ENCODE measurements at places on chromosomes 2 and 18.

- no peak for DNase-seq
These were observed 32.7 kb downstream of the ZFP36L2 start for GRCh38 chr2:43193652-43194120.

GRCh38 chr2:201777869-201778268 lies 2.9 kb downstream of the ALS2 start:
- no peak for DNase-seq

DNA sequence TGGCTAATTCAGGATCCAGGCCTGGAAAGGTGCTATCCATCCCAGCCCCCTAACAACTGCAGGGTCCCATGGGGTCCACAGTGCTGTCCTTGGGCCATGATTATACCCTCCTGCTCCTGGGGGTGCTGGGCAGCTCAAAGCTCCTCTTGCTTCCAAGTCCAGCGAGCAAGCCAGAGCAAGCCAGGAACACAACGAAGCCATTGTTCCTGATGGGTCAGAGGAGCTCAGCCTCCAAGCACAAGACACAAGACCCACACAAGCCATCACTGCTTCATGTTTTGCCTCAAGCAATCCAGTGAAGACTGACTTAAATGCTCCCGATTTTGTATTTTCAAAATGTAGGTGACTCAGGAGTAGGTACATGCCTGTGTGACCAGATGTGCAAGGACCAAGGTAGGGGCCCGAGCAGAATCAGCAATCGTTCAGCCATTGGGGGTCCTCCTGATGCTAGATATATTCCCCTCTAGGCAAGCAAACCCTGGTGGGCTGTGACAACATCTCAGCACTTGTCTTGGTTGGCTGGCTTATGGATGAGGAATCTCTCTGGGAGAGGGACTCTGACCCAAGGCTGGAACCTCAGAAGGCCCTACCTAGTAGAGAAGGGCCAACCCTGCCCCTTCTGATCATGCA lies 90.8 kb downstream of the EPAS1 start:
- no peak for DNase-seq

DNA sequence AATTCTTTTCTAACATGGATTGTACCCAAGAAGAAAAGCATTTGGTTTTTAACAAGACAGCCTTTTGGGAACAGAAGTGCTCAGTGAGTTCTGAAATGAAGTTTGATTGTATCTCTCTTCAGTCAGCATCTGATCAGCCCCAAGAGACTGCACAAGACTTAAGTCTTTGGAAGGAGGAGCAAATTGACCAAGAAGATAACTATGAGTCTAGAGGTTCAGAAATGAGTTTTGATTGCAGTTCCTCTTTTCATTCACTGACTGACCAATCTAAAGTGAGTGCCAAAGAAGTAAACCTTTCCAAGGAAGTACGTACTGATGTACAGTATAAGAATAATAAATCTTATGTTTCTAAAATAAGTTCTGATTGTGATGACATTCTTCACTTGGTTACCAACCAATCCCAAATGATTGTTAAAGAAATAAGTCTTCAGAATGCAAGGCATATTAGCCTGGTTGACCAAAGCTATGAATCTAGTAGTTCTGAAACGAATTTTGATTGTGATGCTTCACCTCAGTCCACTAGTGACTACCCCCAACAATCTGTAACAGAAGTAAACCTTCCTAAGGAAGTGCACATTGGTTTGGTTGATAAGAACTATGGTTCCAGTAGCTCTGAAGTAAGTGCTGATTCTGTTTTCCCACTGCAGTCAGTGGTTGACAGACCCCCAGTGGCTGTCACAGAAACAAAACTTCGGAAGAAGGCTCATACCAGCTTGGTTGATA lies 31.2 kb downstream of the ZDBF2 start:
- no peak for DNase-seq

All from KBM-7 (cell line).